ENCODE measurements at places on chromosomes 5 and 9.
A peak's percentile ranks its signal among the peaks of the same experiment; 100 is the strongest.

DNA sequence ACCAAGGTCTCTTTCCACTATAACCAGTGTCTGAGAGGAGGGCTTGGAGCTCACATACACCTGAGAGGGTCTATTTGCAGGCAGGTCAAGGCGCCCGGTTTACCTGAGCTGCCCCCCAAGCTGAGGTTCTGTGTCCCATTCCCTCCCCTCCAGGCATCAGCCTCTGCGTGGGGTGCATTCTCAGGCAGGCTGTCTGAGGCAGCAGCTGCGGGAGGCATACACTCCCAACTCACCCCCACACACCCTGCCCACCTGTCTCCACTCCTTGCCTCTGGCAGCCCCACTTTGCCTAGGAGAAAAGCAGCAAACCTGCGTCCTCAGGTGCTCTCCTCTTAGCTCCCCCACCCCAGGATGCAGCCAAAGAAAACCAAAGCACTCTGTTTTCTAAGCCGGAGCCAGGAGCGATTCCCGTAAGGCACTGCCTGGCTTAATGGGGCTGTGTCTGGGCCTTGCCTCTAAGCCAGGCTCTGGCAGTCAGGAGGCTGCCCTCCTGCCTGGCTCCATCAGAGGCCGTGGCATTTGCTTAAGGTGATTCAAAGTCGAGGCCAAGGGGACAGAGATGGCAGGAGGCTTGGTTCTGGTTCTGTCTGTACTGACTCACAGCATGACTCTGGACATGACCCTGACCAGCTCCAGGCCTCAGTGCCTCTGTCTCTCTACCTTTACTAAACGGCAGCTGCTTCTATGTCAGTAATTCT, 139.2 kb upstream of the TRIM32 start:
- no peak for DNase-seq

DNA sequence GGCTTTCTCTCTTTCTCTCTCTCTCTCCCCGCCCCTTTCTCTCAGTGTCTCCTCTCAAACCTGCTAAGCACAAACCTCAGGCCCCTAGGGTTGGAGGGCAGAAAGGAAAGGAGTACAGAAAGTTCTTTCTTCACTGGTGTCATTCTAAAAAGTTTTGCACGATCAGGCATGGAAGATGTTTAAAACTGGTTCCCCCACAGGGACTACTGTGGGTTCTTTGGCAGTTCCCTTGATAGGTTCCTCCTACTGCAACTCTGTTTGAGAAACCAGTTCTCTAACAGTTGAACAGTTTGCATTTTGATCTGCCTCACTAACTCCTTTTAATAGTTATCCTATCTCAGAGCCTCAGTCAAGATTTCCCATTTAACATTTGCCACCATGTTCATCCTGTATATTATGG, 82.9 kb downstream of the CDO1 start:
- DNase-seq: no peak

GRCh38 chr5:134131578-134132350, 17.3 kb downstream of the TCF7 start:
- DNase-seq: no peak

GRCh38 chr9:115951977-115952376, 201.6 kb upstream of the PAPPA start:
- no peak for DNase-seq

- DNase-seq: no peak
Measured at GRCh38 chr5:59661311-59661710, 232.2 kb downstream of the PDE4D start.

DNA sequence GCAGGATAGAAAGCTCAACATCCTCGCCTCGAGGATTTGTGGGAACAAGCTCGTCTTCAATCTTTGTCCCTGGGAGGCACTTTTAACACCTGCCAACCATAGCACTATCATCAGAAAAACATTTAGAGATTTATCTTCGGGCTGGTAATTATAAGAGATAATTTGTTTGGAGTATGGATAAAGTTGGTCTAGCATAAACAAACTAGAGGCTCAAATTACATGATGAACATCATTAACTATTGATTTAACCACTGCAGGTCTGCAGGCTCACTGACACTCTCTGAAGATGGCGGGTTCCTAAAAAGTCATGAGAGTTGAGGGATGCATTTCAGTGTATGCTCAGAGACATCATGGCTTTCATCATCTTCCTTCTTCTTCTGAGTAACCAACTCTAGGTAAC, 25.8 kb upstream of the PCA3 start:
- DNase-seq: no peak

GRCh38 chr5:7897014-7897600, 28.2 kb downstream of the MTRR start:
- DNase-seq: peak; percentile 35

DNA sequence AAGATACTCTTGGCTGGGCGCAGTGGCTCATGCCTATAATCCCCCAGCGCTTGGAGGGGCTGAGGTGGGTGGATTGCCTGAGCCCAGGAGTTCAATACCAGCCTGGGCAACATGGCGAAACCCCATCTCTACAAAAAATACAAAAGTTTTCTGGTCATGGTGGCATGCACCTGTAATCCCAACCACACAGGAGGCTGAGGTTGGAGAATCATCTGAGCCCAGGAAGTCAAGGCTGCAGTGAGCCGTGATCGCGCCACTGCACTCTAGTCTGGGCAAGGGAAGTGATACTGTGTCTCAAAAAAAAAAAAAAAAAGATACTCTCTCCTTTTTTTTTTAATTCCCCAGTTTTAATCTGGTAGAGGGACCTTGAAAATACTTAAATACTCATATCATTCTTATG, 15.0 kb downstream of the ANKRD33B start:
- DNase-seq: no peak

DNA sequence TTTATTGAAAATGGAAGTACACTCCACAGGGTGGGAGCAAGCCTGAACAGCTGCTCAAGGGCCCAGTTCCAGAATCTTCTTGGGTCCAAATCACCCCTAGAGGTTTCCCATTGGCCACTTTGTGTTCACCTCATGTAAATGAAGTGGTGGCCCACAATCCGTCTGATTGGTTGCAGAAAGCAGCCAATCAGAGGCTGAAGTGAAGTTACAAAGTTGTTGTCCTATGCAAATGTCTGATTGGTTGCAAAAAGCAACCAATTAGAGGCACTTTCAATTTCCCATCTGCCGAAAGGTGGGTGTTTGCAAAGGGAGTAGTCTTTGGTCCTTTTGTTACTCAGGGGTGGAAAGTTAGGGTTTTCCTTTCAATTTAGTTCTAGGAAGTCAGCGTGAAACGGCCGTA, 8.8 kb downstream of the TMEM171 start:
- DNase-seq: no peak

- no peak for DNase-seq
Measured at GRCh38 chr5:122151640-122152039, 22.3 kb downstream of the ZNF474 start.

GRCh38 chr5:151212406-151212798, 11.5 kb downstream of the CCDC69 start:
- no peak for DNase-seq

DNA sequence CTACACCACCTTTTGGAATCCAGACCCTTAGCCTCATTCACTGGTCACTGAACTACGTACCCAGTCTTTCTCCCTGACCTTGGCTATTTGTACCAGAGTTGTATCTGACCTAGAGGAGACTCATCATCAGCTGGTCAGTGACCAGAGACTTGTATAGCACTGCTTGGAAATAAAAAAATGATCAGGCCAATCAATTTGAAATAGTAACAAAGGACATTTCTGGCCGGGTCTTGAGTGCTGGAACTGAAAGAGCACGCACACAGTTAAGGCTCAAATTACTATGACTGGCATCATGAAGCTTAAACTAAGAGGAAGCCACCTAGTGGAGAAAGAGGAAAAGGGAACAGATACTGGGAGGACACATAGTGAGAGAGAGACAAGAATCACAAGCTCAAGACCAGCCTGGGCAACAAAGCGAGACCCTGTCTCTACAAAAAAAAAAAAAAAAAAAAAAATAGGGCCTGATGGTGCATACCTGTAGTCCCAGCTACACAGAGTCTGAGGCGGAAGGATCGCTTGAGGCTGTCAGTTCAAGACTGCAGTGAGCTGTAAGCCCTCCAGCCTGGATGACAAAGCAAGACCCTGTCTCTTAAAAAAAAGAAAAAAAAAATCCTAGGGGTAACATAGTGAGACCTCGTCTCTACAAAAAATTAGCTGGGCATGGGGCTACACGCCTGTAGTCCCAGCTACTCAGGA, 12.8 kb upstream of the SRP19 start:
- DNase-seq: peak; percentile 60

DNA sequence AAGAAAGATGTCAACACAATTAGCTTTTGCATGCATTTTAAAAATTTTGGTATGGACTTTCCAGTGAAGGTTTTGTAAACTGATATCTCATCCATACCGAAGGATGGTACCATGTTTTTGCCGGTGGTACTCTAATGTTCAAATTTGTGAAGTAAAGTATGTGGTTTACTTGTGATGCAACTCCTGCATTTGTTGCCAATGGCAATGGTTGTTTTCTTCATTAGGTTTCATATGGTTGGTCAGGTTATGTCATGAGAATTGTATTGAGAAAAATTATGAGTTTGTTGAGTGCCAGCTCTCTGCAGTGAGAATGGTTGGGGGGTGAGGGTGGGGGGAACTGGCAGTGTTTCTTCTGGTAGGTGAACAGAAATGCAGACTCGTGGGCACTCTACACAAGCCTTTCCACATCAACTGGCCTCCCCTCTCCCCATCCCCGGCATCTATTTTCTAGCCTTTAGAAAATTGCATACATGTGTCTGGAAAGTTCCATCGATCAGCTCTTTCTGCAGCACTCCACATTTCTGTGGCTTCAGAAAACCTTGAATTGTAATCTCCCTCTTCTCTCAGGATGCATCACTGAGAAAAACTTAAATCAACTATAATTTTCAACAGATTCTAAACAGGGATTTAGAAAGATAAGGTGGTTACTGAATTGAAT, 107.7 kb downstream of the PDE4D start:
- DNase-seq: no peak

DNA sequence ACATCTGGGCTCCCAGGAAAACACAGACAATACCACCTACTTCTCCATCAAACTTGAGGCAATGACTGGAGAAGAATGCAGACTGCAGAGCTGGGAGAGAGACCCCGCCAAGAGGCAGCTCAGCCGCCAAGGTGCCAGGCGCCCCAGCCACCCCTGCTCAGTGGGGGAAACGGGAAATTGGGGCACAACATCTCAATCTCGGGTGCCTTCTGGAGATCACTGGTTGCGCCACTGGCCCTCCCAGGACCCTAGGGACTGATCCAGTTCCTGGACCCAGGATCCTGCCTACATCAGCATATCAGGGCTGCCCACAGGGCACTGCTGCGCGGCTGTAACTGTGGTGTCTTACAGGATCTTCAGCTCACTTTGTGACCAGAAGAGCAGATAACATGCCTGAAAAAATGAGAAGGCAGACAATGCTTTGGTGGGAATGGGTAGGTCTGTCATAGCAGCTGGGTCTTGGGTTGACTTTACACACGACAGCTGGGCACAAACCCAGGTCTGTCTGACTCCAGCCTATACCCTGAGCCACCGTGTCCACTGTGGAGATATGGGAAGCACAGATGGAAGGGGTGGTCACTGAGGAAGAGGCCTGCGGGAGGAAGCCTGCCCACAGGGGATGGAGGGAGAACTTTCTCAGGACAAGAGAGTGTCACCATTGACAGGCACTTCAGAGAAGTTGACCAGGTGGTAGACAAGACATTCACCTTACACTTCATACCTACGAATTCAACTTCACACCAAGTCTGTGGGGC, 135.2 kb upstream of the RAPGEF1 start:
- DNase-seq: no peak

DNA sequence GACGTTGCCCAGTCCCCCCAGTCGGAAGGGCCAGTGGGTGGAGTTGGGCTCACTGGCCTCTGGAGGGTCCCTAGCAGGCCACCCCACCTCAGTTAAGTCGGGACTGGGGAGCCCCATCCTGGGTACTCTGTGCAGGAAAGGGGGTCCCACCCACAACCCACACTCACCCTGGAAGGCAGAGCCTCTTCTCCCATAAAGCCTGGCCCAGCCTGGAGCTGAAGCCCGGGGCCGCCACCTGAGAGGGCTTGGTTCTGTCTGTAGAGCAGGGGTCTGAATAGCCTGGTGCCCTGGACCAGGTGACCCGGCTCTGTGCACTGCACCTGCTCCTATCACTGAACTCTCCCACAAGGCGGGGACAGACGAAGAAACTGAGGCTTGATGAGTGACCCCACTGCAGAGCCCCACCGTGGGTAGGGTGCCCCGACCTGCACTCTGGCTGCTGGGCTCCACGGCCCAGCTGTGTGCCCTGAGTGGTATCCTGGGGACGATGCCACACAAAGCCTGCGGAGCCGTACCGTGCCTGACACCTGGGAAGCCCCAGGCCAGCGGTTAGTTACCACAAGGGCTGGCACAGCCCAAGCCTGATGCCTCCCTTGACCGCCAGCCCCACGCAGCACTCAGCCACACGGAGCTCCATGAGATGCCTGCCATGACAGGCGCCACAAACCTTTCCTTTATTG, 7.3 kb downstream of the PTGES2 start:
- no peak for DNase-seq

GRCh38 chr5:172007175-172008110, 1.0 kb upstream of the FBXW11 start:
- no peak for DNase-seq

GRCh38 chr5:87109746-87110145, 157.9 kb upstream of the RASA1 start:
- DNase-seq: no peak

DNA sequence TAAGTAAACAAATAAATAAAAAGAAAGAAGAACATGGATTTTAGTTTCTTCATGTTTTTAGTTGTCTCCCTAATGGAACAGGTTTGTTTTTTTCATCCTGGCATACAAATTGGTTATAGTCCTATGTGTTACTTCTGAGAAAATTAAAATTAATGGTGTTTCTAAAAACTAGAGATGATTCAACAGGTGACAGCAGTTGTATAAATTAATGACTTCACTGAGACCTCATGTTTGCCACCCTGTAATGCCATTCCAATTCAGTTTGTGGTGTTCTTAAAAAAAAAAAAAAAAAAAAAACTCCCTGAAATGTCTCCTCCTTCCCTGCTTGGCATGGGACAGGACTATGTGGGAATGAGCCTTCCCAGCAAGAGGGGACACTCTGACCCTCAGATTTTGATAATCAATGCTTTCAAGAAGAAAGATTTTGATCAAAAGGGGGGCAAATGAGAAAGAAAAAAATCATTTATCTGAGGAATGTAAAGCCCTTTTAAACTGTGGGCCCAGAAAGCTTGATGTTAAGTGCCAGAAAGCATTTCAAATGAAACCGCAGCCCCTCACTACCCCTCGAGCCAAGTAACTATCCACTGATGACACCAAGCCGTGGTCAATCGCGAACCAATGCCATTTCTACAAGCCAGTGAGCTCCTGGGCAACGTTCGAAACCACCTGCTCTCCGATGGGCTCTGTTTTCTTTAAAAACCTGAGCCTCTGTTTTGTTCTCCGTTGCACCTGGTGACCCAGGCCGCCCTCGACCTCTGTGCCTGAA, 941 bp downstream of the EXD3 start:
- DNase-seq: no peak
